ENCODE measurements at places on chromosomes 16 and 17.

DNA sequence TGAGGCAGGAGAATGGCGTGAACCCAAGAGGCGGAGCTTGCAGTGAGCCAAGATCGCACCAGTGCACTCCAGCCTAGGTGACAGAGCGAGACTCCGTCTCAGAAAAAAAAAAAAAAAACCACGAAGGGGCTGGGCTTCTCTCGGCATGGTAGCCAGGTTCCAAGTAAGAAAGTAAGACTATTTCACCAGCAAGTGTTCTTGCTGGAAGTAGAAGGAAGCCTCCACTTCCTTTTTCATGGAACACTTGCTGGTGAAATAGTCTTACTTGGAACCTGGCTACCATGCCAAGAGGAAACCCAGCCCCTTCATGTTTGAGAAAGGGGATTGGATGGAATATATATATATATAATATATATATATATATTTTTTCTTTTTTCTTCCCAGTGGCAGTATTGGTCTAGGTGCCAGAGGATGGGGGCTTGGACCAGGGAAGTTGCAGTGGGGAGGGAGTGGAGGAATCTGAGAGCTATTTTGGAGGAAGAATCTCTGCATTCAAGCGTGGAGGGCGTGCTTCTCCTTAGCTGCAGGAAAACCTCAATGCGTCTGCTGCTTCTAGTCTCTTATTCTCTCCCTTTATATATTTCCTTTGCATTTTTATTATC, 7.2 kb upstream of the N4BP1 start:
- DNase-seq: no peak

GRCh38 chr17:2049333-2050299, 5.3 kb upstream of the HIC1 start:
- no peak for DNase-seq

DNA sequence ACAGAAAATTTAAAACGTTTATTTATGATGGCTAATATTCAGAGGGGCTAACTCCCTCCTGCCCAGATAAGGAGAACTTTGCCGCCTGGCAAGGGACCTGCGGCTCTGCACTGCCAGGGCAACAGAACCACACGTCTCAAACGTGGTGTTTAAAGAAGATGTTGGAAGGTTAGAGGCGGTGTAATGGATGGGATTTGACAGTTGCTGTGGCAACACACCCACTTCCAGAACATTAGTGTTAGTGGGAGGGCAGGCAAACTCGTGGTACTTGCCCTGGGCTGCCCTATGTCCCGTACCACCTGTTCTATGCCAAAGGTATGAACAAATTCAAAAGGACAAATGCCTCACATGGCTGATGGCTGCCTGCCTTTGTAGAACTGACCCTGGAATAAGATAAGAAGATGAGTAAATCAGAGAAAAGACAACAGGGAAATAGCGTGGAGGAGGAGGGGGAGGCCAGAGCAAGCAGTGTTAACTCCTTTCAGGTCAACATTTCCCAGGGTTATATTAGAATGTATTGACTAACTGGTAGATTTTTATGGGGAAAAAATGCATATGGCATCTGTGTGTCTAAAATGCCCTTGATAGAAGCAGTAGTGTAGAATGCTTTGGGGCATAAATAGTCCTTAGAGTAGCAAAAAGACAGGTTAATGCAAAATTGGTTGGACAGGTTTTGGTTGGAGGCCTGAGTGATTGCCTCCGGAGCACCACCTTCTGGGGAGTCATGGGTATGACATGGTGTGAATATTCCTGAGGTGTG, 30.8 kb downstream of the HLF start:
- DNase-seq: peak; percentile 9

DNA sequence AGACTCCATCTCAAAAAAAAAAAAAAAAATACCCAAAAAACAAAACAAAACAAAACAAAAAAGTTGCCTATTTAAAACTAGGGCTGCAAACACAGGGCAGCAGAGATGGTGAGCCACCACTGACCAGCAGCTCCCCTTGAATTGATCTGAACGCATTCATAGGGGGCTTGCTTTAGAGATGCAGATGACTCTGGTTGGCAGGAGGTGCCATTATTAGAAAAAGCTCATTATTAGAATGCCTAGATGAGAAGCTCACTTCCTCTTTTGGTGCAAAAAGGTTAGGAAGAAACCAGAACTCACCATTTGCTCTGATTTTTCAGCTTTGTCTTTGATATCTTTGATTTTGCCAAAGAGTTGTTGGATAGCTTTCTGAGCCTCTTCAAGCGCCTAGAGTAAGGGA, 53.1 kb downstream of the VPS53 start:
- no peak for DNase-seq

DNA sequence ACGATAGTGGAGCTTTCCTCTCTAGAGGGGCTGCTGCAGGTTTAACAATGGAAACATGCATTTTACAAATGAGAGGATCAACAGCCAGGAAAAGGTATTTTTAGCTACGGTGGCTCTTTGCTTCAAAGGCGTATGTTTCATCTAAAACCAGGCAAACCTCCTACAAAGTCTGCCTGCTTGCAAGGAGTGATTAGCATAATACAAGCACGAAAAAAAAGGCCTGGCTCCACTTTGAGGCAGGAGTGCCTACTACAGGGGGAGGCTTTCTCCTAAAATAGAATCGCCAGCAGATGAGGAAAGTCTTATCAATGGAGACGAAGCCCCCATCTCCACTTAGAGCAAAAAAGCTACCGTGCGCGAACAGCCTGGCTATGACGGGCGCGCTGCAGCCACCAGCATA, 27.1 kb upstream of the MTSS2 start:
- no peak for DNase-seq

DNA sequence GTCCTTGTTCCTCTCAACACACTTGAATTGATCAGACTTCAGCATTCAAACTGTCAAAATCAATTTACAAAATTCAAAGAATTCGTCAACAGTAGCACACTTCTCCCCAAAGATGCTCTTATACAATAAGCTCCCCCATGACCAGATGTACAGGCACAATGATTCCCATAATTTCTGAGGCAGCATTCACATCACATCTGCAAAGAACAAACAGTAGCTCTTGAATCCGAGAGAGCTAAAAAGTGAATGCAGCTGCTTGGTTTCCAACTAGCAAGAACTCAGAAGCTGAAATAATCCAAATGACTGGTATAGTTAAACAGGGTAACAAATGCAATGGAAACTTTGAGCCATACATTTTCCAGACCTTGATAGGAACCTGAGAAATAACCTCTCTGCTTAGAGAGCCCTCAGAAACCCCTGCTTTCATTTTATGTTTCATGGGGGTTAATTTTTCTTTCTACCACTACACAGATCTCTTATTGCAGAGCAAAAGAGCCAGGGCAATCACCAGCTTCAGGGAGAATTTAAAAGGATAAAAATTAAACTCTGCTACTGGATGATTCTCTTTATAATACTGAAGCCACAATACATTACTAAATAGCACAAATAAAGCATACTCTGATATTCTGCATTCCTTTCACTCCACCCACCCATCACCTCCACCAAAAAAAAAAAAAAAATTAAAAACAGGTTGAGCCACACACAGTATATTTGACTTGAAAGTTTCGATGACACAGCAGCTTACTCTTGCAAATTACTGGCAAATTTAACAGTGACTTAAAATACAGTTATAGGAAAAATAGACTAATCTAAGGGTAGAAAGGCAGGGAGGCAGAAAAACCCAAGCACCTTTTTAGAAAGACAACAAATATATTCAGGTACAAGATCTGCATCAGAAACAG, 23.1 kb upstream of the TMEM97 start:
- DNase-seq: no peak

DNA sequence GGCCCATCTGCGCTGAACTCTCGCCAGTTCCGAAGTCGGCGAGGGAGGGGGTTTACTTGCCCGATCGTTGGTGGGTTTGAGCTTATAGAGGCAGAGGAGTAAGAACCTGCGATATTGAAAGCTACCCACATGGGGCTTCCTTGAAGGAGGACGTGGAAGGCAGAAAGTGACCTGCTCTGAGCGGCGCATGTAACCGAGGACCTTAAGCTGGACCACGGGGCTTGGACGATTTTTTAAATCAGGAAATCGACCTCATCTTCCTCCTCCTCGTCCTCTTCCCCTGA, 2.0 kb downstream of the PRAC2 start:
- no peak for DNase-seq

- DNase-seq: no peak
Measured at GRCh38 chr17:2580151-2580550, 13.3 kb upstream of the PAFAH1B1 start.

GRCh38 chr17:14724770-14725169, 423.9 kb downstream of the HS3ST3B1 start:
- DNase-seq: no peak

DNA sequence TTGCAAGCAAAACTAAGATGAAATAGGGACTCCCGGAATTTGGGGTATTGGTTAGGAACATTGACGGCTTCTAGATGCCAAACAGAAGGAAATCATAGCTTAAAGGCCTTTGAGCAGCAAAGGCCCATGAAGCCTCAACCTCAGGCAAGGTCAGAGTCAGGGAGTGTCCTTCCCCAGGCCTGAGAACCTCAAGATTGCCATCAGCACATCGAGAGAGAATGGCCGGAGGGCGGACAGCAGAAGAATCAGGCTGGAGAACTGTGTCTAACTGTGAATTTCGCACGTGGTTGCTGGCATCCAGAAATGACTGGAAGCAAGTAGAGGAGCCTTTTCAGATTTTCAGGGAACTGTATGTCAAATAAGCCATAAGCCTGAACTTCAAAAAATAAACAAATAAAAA, 24.8 kb upstream of the ANKRD40CL start:
- DNase-seq: no peak

GRCh38 chr17:32936186-32936893, 8.4 kb downstream of the TMEM98 start:
- no peak for DNase-seq

GRCh38 chr17:78227455-78227916, 3.9 kb upstream of the TMEM235 start:
- DNase-seq: no peak

GRCh38 chr17:19992803-19993713, 15.4 kb upstream of the AKAP10 start:
- DNase-seq: peak; percentile 43

GRCh38 chr17:67503184-67503583, 126.1 kb downstream of the PITPNC1 start:
- no peak for DNase-seq

GRCh38 chr16:31527734-31528274, at the start of gene AHSP:
Gene AHSP (plus strand): TSS chr16:31527900. CDS start chr16:31528140, 240 bp downstream.
- DNase-seq: no peak

All from NCI-H2081 treated with DMSO at 0.1 percent for 48 hours (cell line).